ENCODE measurements at places on chromosomes 16 and 17.

- DNase-seq: no peak
Observed at GRCh38 chr16:86995456-86995855, 321.7 kb downstream of the C16orf95 start.

DNA sequence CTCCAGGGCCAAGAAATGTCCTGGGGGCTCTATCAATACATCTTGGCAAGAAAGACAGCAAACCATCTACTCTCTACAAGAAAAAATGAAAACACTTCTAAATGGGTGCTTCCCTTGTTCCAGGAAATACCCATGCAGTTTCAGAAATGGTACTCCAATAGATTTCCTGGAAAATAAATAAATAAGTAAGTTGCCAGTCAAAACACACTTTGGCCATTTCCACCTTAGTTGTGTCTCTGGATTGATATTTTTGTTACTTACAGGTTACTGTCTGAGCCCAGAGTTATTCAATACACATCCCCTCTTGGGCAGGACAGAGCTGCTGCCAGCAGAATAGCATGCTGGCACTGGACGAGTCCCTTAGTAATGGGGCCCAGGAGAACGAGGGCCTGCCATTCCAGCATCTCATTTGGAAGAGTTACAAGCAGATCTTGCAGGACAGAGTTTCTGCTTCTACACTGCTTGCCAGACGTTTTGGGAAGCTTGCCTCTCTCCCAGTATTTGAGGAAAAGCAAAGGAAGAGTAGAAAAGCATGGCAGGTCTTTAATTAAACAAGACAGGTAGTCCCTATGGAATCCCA lies 100.5 kb downstream of the SMG6 start:
- no peak for DNase-seq

GRCh38 chr17:71003736-71004135 lies 834.4 kb downstream of the KCNJ2 start:
- no peak for DNase-seq

DNA sequence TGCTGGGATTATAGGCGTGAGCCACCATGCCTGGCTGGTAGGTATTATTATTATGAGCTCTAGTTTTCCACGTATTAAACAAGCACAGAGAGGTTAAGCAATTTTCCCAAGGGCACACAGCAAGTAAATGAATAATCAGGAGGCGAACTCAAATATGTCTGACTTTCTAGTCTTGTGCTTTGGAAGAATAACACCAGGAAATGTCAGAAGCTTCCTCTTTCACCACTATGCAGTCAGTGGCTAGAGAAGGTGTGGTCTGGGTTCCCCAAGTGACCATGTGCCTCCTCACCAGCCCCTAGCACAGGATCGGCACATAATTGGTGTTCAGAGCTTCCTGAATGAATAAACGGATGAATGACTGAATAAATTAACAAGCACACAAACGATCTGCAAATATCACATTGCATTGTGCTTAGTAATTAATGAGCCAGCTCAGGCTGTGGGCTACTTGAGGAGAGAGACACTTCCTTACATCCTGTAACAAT lies 21.6 kb upstream of the SCNN1B start:
- DNase-seq: no peak

DNA sequence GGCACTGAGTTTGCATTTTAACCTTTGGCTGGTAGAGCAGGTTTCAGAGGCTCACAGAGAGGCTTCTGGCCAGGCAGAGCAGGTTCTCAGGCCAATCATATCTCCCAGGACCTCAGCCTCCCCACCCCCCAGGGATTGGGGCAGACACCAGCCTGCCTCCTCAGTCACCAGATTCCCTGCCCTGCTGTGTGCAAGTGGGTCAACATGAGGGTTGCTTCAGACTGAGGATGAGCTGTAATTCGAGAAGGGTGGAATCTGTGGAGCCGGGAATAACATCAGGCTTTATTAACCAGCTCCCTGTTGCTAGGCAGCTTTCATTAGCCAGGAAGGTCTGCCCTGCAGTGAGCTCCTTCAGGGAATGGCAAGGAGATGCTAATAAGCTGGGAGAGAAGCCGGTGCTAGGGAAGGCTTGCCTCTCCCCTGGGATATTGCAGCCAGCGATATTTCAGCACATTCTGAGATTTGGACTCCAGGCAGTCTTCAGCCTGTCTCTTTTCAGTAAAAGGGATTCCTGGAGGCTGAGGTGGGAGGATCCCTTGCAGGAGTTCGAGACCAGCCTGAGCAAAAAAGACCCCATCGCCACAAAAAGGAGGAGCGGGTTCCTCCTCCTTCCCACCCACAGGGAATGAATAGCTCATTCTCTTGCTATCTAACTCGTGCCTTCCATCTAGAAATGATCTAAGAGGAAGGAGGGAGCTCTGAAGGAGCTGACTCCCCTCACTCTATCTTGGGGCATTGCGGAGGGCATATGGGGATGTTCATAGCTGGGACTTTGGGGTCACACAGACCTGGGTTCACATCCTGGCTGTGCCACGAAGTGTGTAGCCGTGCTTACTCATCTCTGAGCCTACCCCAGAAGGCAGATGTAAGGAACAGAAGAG lies 10.7 kb downstream of the SGSM2 start:
- no peak for DNase-seq

- no peak for DNase-seq
Observed at GRCh38 chr17:68399638-68400403, 57.5 kb downstream of the WIPI1 start.

Data from CD4-positive, alpha-beta T cell treated with Interleukin-15 for 4 hours (primary cell).